ENCODE measurements at places on chromosomes 6 and 20.

GRCh38 chr6:111162504-111162903 is 75.2 kb downstream of the SLC16A10 start:
- DNase-seq, result no peak

- peak; percentile 81 for DNase-seq
Observed at GRCh38 chr20:47487175-47487917, 14.3 kb upstream of the NCOA3 start.

DNA sequence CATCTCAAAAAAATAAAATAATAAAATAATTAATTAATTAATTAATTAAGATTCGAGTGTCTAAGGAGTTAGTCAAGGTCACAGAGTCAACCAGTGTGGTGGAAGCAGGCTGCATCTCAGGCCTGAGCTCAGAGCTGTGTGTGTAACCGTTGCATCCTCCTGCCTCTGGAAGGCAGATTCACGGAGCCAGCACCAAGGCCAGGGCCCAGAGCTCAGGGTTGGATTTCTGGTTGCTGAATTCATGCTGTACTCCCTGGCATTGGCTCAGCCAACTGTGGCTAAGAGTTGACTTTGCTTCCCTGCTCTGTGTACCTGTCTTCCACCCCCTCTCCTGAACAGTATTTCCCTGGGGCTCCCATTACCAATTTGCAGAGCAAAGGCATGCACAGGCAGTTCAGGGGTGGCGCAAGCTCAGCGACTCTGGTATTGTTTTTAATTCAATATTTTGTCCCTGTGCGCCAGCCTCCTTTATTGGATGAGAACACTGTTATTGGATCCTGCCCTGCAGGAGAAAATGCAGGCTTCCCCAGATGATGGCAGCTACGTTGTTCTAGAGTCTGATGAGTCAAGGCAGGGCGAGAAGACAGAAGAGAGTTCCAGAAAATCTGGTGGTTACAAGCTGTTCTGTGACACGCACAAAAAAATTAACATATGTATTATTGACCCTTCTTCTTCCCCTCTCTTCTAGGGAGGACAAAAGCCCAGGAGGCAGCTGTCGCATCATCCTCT is 12.3 kb upstream of the CTNNBL1 start:
- no peak for DNase-seq

- DNase-seq, result no peak
Observed at GRCh38 chr6:71226151-71226550, 62.5 kb upstream of the OGFRL1 start.

GRCh38 chr6:26536571-26537159 is 1.5 kb upstream of the HMGN4 start:
- peak; percentile 55 for DNase-seq

DNA sequence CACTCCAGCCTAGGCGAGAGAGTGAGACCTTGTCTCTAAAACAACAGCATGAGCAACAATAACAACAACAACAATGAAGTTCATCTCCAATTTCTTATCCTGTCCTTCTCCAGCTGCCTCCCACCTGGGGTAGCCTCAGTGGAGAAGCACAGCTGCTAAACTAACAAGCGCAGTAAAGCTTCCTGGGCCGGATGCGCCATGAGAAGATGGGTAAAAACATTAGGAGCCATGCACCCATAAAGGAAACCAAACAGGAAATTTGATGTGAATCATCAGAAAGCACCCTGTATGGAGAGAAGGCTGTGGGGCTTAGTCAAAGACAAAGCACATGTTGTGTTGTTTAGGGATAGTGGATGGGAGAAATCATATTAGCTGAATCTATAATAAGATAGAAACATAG is 61.1 kb upstream of the CCN6 start:
- peak; percentile 65 for DNase-seq

DNA sequence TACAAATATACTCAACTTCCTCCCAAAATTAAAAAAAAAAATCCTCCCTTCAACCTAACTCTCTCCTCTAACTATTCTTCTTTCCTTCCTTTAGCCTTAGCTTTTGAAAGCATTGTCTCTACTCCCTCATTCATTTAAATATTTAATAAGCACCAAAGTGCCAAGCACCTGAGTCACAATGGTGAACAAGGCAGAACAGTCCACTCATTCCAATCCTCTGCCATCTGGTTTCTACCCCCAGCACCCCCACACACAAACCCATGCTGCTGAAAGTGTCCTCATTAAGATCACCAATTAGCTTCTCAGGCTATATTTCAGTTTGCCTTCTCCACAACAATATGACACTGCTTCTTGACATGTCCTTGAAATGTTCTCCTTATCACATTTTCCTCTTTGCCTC is 76.3 kb downstream of the DTNBP1 start:
- DNase-seq, result no peak

DNA sequence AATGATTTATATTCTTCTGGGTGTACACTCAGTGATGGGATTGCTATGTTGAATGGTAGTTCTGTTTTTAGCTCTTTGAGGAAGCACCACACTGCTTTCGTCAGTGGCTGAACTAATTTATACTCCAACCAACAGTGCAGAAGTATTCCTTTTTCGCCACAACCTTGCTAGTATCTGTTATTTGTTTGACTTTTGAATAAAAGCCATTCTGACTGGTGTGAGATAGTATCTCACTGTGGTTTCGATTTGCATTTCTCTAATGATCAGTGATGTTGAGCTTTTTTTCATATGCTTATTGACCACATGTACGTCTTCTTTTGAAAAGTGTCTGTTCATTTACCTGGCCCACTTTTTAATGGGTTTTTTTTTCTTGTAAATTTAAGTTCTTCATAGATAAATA is 583.8 kb upstream of the ARID1B start:
- no peak for DNase-seq

- DNase-seq, result no peak
Observed at GRCh38 chr6:119274197-119274595, 75.4 kb downstream of the MAN1A1 start.

DNA sequence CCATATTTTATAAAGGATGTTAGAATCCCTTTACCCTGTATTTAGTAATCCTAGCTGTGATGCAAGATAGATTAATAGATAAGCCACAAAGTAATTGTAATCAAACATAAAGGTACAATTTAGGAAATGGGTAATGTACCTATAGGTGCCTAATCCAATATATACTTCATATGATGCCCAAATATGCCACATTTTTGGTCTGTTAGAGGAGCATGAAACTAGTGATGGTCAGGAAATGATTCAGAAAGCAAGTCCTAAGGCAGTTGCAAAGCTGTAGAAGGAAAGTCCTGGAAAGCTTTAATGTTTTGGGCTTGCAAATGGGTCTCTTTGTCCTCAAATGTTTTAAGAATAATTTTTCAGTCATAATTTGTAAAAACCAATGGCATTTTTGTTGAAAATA is 76.6 kb upstream of the PTPRK start:
- DNase-seq, result no peak

- no peak for DNase-seq
Observed at GRCh38 chr20:62326559-62326958, 23.8 kb downstream of the ADRM1 start.

- DNase-seq, result no peak
Observed at GRCh38 chr6:43870660-43871061, 100.7 kb downstream of the VEGFA start.

GRCh38 chr20:47241345-47241781 is 115.1 kb downstream of the ZMYND8 start:
- DNase-seq, result no peak

DNA sequence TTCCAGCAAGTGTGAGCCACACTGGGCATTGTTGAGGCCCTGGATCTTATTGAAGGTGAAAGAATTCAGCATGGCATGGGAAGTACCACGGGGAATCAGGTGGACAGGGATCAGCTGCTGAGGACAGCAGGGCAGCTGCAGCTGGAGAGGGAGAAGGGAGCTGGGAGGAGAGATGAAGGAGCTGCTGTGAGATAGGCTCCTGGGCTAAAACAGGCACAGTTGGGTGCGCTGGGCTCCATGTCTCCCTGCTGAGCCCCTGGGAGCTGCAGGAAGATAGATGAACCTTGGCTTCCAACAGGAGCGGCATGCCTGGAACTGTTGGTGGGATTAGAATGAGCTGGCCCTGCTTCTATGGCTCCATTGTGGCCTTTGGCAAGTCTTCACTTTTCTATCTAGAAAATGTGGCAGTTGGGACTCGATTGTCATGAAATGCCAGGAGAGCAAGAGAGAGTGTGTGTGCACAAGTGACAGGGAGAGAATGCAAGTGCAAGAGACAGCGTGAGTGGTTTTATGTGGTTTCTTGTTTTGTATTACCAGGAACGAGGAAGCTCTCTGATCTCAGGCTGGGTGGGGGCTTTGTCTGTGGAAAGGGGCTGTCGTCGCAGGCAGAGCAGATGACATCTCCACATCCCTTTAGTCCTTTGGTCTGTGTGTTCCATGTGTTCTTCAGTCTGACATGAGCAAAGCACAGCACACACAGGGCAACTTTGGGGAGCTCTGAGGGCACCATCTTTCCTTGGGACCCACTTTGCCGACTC is 20.4 kb downstream of the SNPH start:
- no peak for DNase-seq

- no peak for DNase-seq
Observed at GRCh38 chr6:90953405-90954161, 366.7 kb upstream of the MAP3K7 start.

DNA sequence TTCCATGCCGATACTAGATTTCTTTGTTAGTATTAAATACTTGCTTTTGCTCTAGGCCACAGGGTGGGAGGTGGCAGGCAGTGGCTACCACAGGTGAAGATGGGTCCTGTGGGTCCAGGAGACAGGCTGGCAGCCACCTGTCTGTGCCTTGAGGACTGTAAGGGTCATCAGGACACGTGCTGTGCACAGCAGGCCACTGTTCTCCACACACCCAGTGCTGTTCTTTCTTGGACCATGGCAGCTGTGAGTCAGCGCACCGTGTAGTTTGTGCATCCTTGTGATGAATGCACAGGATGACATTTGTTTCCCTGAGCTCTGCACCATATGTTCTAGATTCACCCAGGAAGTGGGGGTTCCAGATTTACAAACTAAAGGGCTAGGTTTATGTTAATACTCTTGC is 317.0 kb downstream of the ZFAND3 start:
- no peak for DNase-seq

DNA sequence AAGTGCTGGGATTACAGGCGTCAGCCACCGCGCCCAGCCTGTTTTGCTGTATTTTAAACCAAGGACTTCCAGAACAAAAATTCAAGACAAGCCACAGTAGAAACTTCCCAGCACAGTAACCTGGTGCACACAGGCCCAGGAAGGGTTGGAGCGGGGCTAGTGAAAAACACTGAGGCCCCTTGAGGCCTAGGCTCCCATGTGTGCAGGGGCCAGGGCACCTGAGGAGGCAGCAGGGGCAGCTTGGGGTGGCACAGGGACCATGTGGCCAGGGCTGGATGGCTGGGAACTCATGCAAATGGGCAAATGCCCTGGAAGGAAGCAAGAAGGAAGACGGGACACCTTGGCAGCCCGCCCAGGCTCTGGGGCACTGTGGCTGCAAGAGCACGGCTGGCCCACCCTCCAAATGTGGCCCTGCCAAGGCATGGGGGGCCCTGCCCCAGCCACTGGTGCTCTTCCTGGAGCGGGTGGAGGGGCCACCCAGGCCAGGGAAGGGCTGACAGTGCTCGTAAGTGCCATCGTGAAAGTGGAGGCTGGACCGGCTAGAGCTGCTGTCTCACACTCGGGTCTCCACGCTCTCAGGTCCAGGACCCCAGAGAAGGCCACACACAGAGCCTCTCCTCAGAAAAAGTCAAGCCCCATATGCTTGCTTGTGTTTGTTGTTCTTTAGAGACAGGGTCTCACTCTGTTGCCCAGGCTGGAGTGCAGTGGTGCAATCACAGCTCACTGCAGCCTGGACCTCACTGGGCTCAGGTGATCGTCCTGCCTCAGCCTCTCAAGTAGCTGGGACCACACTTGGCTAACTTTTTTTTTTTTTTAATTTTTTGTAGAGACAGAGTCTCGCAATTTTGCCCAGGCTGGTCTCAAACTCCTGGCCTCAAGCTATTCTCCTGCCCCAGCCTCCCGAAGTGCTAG is 10.3 kb downstream of the SLC2A4RG start:
- no peak for DNase-seq

DNA sequence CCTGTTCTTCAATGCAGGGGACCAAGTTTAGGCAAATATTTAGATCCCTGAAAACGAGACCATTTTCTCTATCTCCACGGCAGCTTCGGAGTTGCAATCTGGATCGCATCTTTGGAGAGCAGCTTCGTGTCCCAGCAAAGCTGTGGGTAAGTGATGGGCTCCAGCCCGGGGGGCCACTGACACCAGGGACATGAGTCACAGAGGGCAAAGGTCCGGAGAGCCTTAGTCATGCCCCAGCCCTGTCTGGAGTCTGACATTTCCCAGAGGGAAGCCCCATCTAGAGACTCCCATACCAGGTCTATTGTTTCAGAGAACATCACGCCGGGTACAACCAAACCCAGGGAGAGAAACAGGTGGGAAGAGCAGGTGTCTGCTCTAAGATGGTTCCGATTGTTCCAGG is 95.9 kb downstream of the NFATC2 start:
- DNase-seq, result no peak

DNA sequence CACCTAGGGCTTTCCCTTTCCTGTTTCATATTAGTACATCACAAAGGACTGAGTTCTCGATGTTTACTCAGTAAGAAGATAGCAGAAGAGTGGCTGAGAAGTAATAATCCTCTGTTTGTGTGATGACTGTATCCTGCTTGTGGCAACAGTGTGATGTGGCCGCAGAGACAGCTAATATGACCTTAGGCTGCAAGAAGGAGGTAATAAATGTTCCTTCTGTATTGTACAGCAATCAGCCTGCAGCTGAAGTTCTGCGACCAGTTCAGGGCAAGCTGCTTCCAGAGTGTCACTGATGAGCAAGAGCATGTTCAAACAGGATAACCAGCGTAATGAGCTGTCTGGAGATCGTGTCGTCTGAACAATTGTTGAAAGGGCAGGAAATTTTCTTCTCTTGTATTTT is 70.9 kb downstream of the OPN5 start:
- no peak for DNase-seq

DNA sequence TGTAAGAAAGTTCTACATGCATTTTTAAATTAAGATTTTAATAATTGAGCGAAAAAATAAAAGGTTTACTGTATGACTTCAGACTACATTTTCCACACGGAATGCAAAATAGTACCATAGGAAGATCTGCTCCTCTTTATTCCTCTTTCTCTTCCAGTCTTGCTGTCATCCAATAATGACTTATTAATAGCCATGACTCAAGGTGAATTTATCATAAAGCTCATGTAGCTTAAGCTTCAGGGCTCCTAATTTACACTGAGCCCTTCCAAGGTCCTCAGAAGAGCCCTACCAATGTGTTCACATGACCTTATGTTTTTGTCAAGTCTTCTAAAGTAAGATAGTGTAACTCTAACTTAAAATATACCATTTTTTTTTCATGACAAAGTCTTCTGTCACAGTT is 510.1 kb downstream of the PHF3 start:
- DNase-seq, result no peak

GRCh38 chr6:116676021-116676420 is 5.0 kb upstream of the KPNA5 start:
- no peak for DNase-seq

DNA sequence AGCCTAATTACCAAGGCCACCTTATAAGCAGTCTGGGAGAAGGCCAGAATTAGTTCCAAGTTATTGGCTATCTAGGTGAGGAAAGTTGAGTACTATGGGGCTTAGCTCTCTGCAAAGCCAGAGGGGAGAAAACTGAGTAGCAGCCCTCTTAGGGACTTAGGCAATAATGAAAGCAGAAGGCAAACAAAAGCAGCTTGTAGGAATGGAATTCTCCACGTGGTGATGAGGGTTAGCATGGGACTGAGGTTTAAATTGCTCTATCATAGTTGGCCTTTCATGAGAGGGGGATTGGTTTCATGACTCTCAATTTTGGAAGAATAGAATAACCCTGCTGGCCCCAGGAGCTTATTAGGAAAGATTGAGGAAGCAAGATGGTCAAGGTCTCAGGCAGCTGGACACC is 7.0 kb upstream of the UBE2J1 start:
- DNase-seq, result no peak

Data from activated T-cell treated with anti-CD3 and anti-CD28 coated beads, Interleukin-2, amount 50 U/mL, for 24 hours (primary cell).